Thymus (tissue), 14 donors: ENCODE measurements at places on chromosomes 2 and 18.

GRCh38 chr2:204365811-204366210, 179.5 kb upstream of the PARD3B start:
- no peak for DNase-seq

DNA sequence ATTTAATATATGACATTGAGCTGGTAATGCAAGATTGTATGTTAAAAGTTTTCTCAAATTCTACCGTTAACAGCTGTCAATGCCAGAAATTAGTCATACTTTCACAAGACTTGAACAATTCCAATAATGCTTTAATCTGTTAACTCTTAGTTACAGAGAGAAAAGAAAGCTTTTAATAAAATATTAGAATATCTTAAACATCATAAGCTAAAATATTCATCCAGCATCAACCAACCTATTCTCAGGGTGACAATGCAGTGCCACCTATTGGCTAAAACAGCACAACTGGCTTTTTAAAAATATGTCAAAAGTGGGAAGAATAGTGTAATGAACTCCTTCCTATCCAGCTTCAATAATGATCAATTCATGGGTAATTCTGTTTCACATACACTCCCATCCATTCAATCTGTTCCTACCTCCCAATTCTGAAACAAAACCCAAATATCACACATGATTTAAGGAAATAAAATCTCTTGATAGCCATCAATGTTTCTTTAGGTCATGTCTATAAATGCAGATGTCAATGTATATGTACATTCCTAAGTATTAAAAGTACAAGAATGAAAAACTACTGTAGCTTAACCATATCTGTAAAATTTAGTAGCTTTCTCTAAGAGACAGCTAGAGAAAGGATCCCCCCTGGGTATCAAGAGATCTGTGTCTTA, 79.8 kb upstream of the CCDC141 start:
- peak; percentile 53 for DNase-seq

GRCh38 chr2:115118306-115118705, 675.9 kb downstream of the DPP10 start:
- no peak for DNase-seq

GRCh38 chr2:67145851-67146250, 251.3 kb upstream of the ETAA1 start:
- DNase-seq = no peak

- no peak for DNase-seq
Measured at GRCh38 chr2:111705711-111706336, 178.2 kb downstream of the ANAPC1 start.

GRCh38 chr2:144354953-144355352, 165.0 kb downstream of the ZEB2 start:
- DNase-seq = no peak

DNA sequence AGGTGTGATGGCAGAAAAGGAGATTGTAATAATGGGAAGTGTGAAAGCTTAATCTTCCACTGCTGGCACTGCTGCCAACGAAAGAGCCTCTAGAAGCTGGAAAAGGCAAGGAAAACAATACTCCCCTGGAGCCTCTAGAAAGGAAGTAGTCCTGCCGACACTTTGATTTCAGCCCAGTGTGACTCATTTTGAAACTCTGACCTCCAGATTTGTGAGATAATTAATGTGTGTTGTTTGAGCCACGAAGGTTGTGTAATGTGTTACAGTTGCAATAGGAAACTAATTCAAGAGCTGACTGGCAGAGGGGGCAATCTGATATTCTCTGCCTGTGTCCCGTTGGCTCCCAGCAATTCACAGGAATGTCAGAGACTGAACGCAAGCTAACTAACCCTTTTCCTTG, 219.2 kb upstream of the UBE2E3 start:
- DNase-seq = no peak

DNA sequence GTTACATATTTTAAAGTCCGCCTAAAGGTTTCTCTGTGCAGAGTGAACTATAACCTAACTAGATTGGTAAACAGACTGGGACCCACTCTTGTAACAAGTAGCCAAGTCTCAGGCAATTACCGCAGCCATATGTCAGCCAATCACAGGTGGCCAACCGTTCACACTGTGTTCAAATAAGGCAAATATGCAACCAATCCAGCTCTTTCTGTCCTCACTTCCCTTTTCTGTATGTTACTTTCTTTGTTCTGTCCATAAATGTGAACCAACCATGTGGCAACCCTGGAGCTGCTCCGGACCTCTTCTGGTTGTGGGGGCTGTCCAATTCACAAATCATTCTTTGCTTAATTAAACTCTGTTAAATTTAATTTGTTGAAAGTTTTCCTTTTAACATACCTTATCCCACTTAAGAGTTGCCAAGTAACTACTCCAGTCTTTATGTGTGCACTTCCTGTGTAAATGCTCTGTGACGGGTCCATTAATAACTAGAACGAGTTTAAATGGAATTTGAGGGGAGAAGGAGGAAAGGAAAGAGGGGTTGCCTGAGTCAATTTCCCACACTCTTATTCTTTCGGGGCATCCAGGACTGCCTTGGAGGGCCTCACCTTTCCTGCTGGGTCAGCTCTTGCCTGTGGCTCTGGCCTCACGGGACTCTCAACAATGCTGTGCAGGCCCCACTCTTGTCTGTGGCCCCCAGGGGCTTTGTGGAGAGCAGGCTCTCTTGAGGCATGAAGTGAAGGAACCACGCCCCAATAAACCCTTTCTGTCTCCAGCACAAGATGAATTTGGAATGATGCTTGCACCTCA, 6.6 kb upstream of the RPL37A start:
- DNase-seq = no peak

DNA sequence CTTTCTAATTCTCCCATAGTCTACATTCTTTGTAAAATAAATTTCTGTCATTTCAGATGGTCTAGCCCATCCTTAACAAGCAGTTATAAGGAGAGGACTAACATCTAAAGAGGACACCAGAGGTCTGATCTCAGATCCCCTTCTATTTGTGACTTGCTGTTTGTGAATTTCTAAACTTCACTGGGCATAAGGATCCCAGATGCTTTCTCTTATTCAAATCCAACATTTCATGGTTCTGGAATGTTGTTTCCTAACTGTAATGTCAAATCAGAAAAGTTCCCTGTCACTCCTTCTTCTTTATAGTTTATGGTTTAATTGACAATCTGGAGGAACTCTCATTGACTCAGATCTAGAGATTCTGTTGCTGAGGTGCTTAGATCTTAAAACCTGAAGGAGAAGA, 430.2 kb downstream of the MEIS1 start:
- no peak for DNase-seq

- no peak for DNase-seq
Measured at GRCh38 chr2:196101325-196101991, 32.8 kb upstream of the DNAH7 start.

DNA sequence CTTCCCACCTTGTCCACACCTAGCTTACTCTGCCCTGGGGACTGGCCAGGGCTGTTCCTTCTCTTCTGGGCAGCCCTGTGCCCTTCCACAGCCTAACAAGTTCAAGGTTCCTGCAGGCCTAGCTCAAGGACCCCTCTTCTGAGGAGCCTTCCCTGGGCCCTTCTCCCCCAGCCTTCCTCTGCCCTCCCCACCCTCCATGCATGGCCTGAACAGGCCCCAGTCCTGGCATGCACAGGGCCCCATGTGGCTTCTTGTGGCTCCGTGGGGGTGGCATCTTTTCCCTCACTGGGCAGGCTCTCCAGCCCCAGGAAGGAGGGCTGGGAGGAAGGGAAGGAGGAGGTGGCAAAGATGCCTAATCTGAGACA, 162.9 kb downstream of the CELF4 start:
- no peak for DNase-seq

GRCh38 chr2:42862669-42863185, 70.3 kb upstream of the HAAO start:
- DNase-seq = no peak

GRCh38 chr2:137165968-137166367, 400.6 kb downstream of the THSD7B start:
- DNase-seq = no peak

DNA sequence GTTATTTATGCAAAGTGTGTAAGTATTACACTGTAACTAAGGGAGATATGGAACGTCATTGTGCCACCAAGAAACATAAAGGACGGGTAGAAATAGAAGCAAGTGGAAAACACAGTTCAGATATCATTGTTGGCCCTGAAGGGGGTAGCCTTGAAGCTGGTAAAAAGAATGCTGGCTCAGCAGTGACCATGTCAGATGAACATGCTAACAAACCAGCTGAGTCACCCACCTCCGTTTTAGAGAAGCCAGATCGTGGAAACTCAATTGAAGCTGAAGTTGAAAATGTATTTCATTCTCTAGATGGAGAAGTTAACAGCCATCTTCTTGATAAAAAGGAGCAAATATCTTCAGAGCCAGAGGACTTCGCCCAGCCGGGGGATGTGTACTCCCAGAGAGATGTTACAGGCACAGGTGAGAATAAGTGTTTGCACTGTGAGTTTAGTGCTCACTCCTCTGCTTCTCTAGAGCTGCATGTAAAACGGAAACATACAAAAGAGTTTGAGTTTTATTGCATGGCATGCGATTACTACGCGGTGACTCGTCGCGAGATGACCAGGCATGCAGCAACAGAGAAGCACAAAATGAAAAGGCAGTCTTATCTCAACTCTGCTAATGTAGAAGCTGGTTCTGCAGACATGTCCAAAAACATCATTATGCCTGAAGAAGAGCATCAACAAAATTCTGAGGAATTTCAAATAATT, 36.1 kb downstream of the ZNF407 start:
- no peak for DNase-seq

DNA sequence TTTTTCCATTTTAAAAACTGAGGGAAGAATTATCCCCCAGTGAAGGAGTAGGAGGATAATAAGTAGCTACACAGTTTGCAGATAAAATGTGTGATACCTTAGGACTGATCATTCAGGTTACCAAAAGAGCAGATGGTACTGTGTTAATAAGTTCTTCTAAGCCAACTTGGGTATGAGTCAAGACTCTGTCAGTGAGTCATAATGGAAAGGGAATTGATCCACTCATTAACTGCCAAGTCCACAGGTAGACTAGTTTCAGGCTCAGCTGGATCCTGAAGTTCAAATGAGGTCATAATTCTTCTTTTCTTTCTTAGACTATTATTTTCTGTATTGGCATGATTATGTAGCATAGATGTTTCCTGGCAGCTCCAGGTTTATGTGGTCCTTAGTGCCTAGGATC, 142.4 kb upstream of the ALPP start:
- no peak for DNase-seq

DNA sequence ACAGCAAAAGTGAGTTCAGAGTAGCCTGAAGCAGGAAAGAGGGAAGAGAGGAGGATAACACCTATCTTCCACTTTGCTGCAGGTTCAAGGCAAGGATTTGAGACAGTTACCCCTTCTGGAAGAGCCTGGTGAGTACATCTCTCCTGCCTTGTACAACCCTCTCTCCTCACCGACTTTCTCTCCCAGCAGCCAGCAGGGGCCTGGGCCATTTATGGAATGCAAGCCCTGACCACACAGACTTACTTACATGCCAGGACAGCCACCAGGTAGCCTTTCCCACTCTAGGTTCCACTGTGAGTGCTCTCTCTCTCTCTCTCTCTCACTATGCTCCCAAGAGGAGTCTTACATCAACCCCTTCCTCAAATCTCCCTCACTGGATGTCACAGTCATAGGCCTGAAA, 57.0 kb downstream of the BCL11A start:
- no peak for DNase-seq

DNA sequence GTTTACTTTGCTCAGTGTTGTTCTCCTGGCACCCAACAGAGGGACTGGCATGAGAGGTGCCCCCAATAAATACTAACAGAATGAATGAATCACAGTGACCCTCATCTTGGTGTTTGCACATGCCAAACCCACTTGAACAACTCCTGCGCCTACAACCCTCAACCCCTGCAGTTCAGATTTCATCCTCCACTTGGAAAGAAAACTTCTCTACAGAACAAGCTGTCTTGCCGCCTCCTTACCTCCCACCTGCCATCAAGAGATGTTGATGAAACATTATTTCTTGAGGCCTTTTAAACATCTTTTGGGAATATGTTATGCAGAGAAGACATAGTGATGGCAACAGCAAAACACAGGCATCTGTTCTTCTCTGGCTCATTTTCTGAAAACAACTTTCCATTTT, 216.0 kb upstream of the SH3BP4 start:
- no peak for DNase-seq

- DNase-seq = no peak
Measured at GRCh38 chr18:62537042-62537894, 14.4 kb downstream of the ZCCHC2 start.
